ENCODE measurements at places on chromosomes 5 and 9. TPM values are rescaled to one million over a fixed set of nuclear protein-coding genes. Genes with fewer than 3 reads are reported as not detected.

Gene SVEP1
- 0.16 TPM for total RNA-seq

Gene PCDHGA1
- total RNA-seq: 0.51 TPM

Gene PCSK5
- total RNA-seq: 7.7 TPM

Gene SEPTIN8
- total RNA-seq: 105 TPM

Gene LCN9
- not detected for total RNA-seq

Gene RPL12
- total RNA-seq: 1,963 TPM

Gene COL23A1
- total RNA-seq: not detected

Gene PRELID2
- total RNA-seq: 7.9 TPM

Gene SPATA6L
- 2.1 TPM for total RNA-seq

Gene NPR3
- 3.0 TPM for total RNA-seq

Gene DDX4
- not detected for total RNA-seq

Gene DMRT3
- total RNA-seq: 8.8 TPM

Gene SLC6A18
- total RNA-seq: not detected

Gene FAM153A
- total RNA-seq: not detected

Gene TEX48
- not detected for total RNA-seq

Gene OR5C1
- not detected for total RNA-seq

Gene PCDHAC2
- total RNA-seq: 0.25 TPM

Gene ABCA2
- total RNA-seq: 44.4 TPM

Gene RNF183
- total RNA-seq: not detected

Gene GABRA6
- total RNA-seq: not detected

Gene PTAR1
- total RNA-seq: 41.2 TPM

Gene SELENOP
- total RNA-seq: 0.65 TPM

Gene TLX3
- total RNA-seq: not detected

Gene TAF1L
- not detected for total RNA-seq

Gene ZNF658
- total RNA-seq: 1.5 TPM

Gene PPP3R2
- not detected for total RNA-seq

Gene CDH6
- 137 TPM for total RNA-seq

Gene GHR
- 0.49 TPM for total RNA-seq

Gene MTAP
- total RNA-seq: 30.8 TPM

Gene BARHL1
- not detected for total RNA-seq

Gene GABRA1
- total RNA-seq: not detected

Gene SPAG8
- total RNA-seq: 0.33 TPM

Gene TNC
- 213 TPM for total RNA-seq

Gene WNK2
- total RNA-seq: 0.13 TPM

Gene ANKRD34B
- 1.5 TPM for total RNA-seq

Gene NUTM2G
- total RNA-seq: not detected

Gene RAB3C
- under 0.01 TPM for total RNA-seq

Gene N4BP3
- 1.8 TPM for total RNA-seq

Gene HEMGN
- not detected for total RNA-seq

Gene PCDHA9
- under 0.01 TPM for total RNA-seq

Gene WDR38
- total RNA-seq: not detected

Gene CDH10
- 0.13 TPM for total RNA-seq

Gene MYOZ3
- 1.5 TPM for total RNA-seq

Gene ROPN1L
- 0.25 TPM for total RNA-seq
